GM19239 (cell line): ENCODE measurements at places on chromosomes 1 and 21.
A peak's percentile ranks its signal among the peaks of the same experiment; 100 is the strongest.

DNA sequence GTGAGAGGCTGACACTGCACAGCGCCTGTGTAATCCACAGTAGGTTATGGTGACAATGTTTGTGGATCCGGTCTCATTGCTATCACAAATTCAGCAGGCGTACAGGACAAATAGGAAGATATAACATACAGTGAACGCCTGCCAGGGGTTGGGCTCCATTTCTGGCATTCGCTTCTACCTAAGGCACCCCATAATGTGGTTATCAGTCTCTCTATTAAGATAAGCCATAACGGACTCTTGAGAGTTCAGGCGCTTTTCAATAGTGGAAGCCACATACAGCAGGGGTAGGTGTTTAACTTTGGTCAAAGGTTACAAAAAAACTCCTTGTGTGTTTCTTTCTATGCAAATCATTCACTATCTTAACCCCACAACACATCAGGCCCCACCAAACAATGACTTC, 72.8 kb downstream of the SIPA1L2 start:
- DNase-seq = no peak

DNA sequence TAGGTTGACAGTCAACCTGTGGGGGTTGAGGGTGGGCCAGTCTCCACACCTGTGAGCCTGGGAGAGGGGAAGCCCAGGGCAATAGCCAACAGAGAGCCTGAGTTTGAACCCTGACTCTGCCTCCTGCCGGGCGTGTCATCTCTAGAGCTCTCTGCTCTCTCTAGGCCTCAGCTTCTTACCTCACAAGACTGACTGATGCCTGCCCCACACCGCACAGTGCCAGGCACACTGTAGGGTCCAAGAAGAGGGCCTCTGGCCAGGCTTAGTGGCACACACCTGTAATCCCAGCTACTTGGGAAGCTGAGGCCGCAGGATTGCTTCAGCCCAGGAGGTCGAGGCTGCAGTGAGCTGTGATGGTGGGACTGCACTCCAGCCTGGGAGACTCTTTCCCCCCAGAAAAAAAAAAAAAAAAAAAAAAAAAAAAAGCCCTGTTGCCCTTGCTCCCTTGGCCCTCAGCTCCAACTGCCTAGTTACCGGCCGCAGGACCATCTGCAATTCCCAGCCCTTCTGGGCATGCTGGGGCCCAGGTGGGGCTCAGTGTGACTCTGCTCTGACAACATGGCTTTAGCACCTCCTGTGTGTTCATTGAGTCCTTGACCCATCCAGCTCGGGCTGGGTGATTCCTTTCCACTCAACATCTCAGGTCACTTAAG, 25.1 kb downstream of the GRHL3 start:
- DNase-seq = no peak

DNA sequence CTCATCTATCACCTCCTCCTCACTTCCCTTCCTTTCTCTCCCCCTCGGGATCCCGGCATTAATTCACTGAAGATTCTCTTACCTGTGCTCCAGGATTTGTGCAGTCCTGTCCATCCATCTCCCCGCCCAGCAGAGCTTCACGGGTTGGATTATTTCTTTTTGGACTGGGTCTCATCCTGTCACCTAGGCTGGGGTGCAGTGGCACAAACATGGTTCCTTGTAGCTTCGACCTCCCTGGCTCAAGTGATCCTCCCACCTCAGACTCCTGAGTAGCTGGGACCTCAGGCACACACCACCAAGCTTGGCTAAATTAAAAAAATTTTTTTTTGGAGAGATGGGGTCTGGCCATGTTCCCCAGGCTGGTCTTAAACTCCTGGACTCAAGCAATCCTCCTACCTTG, 12.3 kb upstream of the CSF3R start:
- no peak for DNase-seq

DNA sequence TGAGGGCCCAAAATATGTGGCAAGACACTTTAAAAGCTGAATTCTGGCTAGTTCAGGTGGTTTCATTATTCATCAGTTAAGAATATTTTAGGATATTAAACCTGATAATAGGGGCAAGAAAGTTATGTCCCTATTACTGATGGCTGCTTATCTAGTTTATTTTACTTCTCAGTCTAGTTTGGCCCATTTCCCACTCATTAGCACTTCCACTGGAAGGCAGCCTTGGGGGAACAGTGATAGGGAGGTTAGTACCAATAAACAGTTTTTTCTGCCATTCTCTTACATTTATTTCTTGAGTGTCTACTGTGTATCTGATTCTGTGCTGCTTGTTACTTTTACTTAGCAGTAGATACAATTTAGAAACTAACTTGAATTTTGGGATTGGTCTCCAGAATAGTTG, 9.0 kb downstream of the PPP1R12B start:
- no peak for DNase-seq

- no peak for DNase-seq
Measured at GRCh38 chr1:10613340-10613739, 138.6 kb downstream of the PEX14 start.

DNA sequence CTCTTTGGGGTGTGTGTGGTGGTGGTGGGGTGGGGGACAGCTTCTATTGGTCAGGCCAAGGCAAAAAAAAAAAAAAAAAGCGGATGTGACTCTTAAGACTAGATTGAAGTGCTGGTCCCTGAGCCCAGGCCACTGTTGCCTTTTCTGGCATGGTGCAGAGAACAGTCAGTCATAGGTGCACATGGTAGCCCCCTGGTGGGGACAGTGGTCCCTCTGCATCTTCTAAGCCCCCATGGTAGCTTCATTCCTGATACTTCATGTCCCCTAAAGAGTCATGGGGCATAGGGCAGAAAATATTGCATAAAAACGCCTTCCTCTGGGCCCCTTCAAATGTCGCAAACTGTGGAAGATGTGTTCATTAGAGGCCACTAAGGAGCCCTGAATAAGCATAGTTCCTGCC, 371.8 kb downstream of the NPHP4 start:
- no peak for DNase-seq

- no peak for DNase-seq
Measured at GRCh38 chr1:1629430-1630190, 2.4 kb upstream of the MMP23B start.

- DNase-seq = no peak
Measured at GRCh38 chr1:55696891-55697290, 481.7 kb upstream of the USP24 start.

- DNase-seq = peak; percentile 66
Measured at GRCh38 chr1:23368562-23369334, 888 bp downstream of the ZNF436 start.

DNA sequence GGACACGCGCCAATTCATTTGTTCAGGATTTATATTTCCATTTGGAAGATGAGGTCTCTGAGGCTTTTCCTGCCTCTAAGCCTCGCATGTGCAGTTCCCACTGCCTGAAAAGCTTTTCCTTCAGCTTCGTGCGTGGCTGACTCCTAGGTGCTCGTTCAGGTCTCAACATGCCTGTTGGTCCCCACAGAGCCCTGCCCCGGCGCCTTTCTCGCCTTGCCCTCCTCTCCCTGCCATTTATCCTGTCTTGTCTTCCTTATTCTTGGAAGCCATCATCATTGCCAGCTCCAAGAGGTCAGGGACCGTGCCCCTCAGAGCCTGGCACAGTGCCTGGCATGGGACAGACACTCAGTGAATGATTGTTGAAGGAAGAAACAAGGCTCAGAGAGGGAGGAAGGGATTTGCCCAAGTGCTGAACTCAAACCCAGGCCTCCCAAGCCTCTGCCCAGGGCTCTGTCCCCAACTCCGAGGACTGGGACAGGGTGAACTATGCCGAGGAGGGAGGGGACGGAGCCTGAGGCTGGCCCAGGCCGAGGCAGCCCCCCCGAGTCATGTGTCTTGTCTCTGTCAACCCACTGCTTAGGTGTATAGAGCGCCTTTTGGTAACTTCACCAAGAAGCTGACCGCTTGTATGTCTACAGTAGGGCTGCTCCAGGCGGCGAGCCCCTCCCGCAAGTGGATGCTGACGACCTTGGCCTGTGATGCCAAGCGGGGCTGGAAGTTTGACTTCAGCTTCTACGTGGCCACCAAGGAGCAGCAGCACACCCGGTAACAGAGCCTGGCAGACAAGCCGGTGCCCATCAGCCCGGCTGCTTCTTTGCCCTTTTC, 47.3 kb downstream of the DISP3 start:
- DNase-seq = no peak

- DNase-seq = no peak
Measured at GRCh38 chr1:77585610-77586314, 96.7 kb downstream of the ZZZ3 start.

GRCh38 chr1:246907472-246907871, 24.3 kb downstream of the AHCTF1 start:
- no peak for DNase-seq

- DNase-seq = no peak
Measured at GRCh38 chr1:225921734-225922709, 2.0 kb downstream of the PYCR2 start.

GRCh38 chr1:219806020-219806419, 122.3 kb downstream of the SLC30A10 start:
- no peak for DNase-seq

DNA sequence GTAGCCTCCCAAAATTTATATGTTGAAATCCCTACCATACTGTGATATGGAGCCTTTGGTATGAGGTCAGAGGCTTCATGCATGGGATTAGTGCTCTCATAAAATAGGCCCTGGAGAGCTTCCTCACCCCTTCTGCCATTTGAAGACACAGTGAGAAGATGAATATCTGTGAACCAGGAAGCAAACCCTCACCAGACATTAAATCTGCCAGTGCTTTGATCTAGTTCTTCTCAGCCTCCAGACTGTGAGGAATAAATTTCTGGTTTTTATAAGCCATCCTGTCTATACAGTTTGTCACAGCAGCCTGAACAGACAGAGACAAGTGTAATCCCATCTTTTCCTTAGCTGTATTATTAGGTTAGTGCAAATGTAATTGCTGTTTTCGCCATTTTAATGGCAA, 88.4 kb downstream of the OLFML2B start:
- no peak for DNase-seq

DNA sequence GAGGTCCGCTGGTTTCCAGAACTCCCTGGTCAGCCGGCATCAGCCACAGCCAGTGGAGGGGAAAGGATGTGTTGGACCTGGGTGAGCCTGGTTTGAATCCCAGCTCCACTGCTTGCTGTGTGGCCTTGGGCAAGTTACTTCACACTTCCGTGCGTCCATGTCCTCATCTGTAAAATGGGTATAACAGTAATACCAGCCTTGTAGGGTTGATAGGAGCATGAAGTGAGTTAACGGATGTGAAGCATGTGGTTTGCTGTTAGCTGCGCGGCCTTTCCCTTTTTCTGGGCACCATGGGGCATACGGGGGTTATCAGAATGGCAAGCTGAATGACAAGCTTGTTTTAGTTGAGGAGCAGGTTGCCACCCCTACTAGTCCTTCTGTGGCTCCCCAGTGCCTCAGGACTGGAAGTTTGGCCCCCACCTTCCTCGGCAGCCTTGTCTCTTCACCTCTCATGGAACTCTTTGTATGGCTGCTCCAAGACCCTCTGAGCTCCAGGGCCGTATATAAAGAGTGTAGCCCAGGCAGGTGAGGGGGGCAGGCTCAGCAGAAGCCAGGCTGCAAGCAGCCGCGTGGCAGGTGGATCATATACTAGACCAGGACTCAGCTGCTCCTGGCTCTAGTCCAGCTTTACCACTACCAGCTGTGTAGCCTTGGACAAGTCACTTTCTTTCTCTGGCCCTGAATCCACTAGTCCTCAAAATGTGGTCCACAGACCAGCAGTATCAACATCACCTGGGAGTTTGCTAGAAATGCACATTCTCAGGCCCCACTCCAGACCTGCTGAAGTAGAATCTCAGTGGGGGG, 95.4 kb downstream of the LACTBL1 start:
- DNase-seq = no peak

GRCh38 chr1:34162852-34163766, 1.9 kb downstream of the CSMD2 start:
- DNase-seq = peak; percentile 65

- DNase-seq = no peak
Measured at GRCh38 chr1:158126425-158126824, 54.3 kb upstream of the CD1D start.

- DNase-seq = no peak
Measured at GRCh38 chr1:245416781-245417180, 262.0 kb downstream of the KIF26B start.

GRCh38 chr21:43908167-43908566, 43.1 kb downstream of the AGPAT3 start:
- DNase-seq = no peak

GRCh38 chr1:155329980-155330598, 9.4 kb downstream of the RUSC1 start:
- DNase-seq = no peak

GRCh38 chr1:216929870-216930582, 206.8 kb upstream of the ESRRG start:
- DNase-seq = no peak

DNA sequence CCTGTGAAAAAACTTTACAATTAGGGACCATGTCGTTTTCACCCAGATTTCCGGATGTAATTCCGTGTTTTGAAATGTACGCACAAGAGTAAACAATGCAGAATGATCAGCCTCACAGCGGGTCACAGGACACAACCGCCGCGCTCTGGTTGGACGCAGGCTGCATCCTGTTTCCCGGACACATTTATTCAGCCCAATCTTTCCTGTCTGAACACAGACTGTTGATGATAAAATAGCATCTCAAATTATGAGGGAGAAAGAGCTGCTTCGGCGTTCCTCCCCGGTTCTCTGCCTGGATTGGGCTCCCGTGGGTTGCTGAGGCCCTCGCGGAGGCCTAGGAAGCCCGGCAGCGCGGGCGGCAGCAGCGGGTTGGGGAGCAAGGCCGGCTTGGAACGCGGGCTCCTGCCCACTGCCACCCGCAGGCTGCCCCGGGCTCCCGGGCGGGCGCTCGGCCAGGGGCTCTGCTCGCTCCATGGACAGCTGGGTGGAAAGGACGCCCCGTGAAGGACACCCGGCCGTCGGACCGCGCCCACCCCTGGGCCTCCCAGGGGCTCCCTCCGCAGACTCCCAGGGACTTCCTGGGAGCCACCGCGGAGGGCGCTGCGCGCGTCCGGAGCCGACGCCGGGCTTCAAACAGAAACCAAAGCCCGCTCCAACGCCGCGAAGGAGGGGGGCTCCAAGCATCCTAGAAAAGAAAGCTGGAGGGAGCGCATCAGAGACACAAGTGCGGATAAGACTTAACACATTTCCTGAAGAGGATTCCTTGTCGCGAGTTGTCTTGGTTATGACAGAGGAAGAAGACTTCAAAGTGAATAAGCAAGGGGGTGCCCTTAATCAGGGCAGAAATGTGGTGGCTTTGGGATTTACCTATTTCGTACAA, 122.3 kb downstream of the ESRRG start:
- DNase-seq = peak; percentile 3

- DNase-seq = peak; percentile 64
Measured at GRCh38 chr1:19315378-19316198, 3.5 kb downstream of the SLC66A1 start.

DNA sequence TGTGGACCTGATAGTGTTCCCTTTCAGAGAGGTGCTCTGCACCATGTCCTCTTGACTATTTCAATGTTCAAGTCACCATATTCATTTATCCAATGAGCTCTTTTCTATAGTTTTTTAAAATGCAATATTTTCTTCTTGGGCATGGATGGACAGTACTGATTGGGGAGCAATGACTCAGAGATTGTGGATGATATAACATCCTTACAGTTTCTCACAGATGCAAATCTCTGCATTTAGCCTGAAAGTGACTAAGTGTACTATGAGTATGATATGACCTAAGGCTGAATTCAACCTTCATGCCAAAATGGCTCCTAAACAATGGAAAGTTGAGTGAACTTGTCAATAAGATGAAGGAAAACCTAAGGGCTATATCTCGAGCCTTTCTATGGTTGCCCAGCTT, 36.5 kb downstream of the C4BPA start:
- DNase-seq = no peak
